ENCODE measurements at places on chromosomes 7 and 10.

DNA sequence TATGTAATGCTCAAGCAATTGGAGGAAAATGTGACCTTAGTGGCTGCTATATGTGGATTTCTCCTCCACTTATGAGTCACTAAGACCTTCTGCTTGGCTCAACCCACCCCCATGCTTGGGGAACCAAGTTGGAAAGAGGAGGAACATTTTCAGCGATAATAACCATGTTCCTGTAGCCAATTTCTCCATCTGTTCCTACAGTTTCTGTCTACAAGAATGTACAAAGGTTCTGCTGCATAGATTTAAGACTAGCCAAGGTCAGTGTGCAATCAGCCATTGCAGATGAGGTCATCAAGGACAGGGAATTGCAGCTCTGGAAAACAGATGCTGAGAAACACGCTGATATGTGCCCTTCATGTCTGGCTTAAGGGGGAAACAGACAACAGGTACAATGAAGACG is 5.6 kb upstream of the NRCAM start:
- no peak for DNase-seq

GRCh38 chr10:110430340-110431273 is 67.1 kb upstream of the DUSP5 start:
- no peak for DNase-seq

DNA sequence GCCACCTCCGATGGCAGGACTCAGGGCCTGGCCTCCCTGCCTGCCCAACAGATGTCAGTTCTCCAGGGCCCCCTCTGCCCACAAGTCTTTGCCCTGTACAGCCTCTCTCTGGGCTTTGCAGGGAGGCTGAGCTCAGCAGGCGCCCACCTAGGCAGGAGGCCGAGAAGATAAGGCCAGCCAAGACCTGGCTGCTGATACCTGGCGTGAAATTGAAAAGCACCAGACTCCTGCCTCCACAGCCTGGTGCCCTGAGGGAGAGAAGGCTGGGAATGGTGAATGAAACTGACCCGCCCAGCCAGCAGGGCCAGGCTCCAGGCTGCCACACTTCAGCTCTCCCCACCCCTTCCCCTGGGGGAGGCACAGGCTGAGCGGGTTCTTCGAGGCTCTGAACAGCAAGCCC is 145.8 kb downstream of the CDH23 start:
- no peak for DNase-seq

DNA sequence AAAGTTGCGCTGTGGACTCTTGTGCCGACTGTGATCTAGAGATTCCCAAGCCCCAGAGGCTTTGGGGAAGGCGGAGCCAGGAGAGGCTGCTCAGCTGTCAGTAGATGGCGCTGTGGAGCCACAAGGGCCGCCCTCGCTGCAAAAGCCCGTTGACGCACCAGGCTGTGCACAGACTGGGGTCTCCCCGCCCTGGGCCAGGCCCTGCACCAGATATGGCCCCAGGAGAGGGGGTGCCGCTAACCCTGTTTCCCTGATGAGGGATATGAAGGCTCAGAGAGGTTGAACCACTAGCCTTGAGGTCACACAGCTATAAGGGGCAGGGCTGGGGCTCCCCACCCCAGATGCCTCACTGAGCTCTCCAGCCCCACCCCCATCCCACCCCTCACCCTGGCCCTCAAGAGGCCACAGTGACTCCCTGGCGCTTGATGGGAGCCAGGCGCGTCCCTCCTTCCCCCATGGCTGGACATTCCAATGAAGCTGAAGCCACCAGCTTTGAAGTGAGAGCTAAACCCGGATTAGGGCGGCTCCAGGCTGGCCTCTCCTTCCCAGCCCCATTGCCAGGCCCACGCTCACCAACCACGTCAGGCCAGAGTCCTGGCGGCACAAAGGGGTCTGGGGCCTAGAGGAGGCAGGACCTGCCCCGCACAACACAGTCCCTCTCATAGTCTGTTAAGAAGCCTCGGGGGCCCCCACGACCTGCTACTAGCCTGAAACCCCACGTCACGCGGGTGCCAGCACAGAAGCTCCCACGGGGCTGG is 26.4 kb downstream of the MYL10 start:
- peak; percentile 49 for DNase-seq

DNA sequence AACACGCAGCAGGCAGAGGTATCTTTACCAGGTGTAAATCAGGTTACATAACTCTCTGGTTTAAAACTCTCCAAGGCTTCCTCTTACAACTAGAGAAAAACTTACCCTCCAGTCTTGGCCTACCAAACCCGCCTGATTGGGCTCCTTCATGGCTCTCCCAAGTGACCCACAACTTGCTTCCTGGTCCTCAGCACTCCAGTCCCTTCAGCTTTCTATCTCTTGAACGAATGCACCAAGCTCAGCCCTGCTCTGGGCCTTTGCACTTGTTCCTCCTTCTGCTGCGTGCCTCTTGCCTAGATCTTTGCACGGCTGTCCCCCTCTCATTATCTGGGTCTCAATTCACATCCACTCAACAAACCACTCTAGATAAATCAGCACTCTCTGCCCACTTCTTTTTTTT is 32.7 kb upstream of the DLD start:
- no peak for DNase-seq

DNA sequence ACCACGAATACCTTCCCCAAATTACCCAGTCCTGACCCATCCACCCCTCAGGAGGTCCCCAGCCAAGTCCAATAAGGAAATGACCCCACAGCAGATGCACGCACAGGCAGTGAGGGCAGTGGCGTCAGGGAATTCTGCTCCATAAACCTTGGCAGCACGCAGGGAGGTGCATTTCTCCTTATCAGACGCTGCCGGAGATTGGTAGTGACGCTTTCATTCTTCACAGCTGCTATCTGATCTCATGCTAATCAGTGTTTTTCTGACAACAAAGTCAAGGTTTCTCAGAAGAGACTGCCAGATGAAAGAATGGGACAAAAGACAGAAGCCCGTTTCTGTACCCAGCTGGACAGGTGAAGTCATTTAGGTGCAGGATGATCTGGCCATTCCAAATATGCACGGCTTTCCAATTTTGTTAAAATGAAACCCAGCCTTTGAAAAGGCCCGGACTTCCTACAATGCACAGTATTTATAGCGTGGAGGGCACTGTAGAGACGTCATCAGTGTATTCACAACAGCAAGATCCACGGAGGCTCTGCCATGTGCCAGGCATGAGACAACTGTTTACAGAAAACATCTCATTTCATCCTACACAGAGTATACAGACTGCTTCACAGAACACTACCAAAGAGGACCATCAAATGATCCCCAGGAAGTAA is 35.3 kb downstream of the DIP2C start:
- no peak for DNase-seq

DNA sequence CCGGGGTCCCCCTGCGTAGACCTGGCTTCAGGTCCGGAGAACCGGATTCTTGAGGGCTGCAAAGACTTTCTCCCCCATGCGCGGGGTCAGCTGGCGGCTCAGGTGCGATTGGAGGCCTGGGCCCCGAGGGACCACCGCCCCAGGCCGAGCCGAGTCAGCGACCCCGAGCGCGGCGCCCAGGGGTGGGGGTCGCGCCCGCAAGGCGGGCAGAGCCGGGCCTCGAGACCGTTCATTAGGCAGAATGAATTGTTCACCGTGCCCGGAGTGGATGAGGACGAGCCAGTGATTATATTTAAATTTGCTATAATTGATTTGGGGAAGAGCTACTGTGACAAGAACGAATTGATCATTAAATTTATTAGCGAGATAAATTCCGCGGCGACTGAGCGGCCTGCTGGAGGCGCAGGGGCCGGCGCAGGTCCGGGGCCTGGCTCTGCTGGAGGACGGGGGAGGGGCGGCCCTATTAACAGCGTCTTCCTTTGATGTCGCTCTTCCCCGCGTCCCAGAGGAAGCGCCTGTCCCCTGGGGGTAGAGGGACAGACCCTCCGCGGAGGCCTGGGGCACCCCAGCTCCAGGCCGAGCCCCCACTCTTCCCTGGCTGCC is 7.5 kb downstream of the MNX1 start:
- no peak for DNase-seq
